Esophagus muscularis mucosa (tissue), 4 donors: ENCODE measurements at places on chromosomes 11 and 22. TPM values are rescaled to one million over a fixed set of nuclear protein-coding genes. Genes with fewer than 3 reads are reported as not detected.

DNA sequence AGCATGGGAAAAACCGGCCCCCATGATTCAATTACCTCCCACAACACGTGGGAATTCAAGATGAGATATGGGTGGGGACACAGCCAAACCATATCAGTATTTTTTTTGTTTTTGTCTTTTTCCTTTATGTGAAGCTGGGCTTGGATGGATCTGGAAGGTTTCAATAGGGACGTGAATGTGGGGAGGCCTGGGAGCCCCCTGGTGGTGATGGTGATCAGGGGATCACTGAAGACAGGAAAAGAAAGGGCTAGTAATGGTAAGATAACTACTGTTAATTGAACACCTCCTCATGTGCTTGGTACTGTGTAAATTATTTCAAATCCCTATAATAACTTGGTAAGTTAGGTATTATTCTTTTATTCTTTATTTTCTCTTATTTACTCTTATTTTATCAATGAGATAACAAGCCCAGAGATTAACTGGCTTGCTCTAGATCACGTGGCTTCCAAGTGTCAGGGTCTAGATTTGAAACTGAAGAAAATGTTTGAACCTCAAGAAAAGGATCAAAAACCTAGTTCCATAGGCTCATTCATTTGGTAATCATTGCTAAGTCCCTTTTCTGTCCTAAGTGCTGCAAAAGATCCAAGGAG is 364.2 kb downstream of the TENM4 start:
- H3K4me1 ChIP-seq = peaks cover 13% of the 10 kb centered on the region
- H3K36me3 ChIP-seq = no peaks in the 10 kb centered on the region
- H3K4me3 ChIP-seq = no peak overlapping the region
- DNase-seq = no peak
- H3K27me3 ChIP-seq = no peaks in the 10 kb centered on the region

DNA sequence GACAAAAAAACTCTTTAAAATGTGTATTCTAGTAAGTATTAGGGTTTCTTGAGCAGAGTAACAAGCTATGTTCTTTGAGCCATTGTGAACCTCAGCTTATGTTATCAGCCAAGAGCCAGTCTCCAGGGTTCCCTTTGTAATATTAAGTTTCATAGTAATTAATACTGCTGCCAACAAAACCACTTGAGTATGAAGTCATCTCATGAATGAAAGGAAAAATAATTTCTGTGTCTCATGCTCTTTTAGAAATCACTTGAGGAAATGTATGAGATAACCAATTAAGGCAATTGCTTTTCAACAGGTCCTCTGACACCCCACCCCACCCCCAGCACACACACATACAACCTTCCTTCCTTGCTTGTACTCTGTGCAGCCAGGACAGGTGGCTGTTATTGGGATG is 59.9 kb downstream of the BBOX1 start:
- no peak overlapping the region for H3K27ac ChIP-seq
- H3K27me3 ChIP-seq = no peaks in the 10 kb centered on the region
- DNase-seq = no peak
- no peaks in the 10 kb centered on the region for H3K36me3 ChIP-seq

DNA sequence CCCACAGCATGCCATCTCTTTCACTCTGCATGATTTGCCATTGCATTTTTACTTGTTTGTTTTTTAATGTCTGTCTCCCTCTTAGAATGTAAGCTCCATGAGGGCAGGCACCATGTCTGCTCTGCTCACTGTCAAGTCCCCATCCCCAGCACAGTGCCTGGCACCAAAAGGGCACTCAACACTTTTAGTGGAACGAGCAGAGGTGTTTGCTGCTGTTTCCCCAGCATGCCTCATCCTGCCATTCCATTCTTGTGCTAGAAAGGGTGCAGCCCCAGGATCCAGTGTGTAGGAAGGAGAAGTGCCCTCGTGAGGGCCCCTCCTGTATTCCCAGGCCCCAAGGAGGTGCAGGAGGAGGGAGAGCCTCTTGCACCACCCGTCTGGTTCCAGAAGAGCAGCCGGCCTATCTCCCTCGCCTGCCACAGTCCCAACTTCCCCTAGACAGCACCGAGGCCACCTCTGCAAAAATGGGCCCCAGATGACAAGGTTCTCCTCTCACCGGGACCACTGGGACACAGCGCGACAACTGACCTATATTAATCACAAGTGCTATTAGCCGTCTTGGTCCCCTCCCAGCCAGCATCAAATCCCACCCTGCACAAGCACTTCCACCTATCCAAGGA is 33.3 kb upstream of the CACNG2 start:
- DNase-seq = no peak
- no peak overlapping the region for H3K4me3 ChIP-seq
- H3K36me3 ChIP-seq = no peaks in the 10 kb centered on the region
- H3K27ac ChIP-seq = no peak overlapping the region
- peaks cover 5% of the 10 kb centered on the region for H3K4me1 ChIP-seq
- H3K27me3 ChIP-seq = no peaks in the 10 kb centered on the region

DNA sequence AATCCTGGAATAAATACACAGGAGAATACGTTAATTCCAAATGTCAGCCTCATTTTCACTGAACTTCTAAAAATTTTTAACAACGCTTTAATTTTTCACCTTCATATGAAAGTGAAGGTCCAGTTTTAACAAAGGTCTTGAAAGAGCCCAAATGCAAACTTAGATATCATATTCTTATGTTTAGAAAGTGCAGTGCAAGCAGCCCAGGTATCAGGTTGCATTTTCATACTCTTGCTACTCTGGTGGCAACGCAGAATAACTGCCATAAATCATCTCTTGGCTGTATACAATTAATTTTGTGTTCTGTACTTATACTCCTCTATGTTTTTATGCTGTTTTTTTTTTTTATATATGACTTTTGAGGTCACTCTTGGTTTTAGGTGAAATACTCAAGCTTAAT is 496.7 kb upstream of the ARHGAP42 start:
- no peak overlapping the region for H3K4me3 ChIP-seq
- no peak overlapping the region for H3K27ac ChIP-seq
- no peak for DNase-seq
- H3K27me3 ChIP-seq = no peaks in the 10 kb centered on the region
- no peaks in the 10 kb centered on the region for H3K4me1 ChIP-seq

DCPS gene
- 16.5 TPM for total RNA-seq

- no peak overlapping the region for H3K4me3 ChIP-seq
- no peak overlapping the region for H3K27ac ChIP-seq
- no peak for DNase-seq
- no peaks in the 10 kb centered on the region for H3K4me1 ChIP-seq
Observed at GRCh38 chr11:128171506-128171905, 415.9 kb downstream of the ETS1 start.

DNA sequence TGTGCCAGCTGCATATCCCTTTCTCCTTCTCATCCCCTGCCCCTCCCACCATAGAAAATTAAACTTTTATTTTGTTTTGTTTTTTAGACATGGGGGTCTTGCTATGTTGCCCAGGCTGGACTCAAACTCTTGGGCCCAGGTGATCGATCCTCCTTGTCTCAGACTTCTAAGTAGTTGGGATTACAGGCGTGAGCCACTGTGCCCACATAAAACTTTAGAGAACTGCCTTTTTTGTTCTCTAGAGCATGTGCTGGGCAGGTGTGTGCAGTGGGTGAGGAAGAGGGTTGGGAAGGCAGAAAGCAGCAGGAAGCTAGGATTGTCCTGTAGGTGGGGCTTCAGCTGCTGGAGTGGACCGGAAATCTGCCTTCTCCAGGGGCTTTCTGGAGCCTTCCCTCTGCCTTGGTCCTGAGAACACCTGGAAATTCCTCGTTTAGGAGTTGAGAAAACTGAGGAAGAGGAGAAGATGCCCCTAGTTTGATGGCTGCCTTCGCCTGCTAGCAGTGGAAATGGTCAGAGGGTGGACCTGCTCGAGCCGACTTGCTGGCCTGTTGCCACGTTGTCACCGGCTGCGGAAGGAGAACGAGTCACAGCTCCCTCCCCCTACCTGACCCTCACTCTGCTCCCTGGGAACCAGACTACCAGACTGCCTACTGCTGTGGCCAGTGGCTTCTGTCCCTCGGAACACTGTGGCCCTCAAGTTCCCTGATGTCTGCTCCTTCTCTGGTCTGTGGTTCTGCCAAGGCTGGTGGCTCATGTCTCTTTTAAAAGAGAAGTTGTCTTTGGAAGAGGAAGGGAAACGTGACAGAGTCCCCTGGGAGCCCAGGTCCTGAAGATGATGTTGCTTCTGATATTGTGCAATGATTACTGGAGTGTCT is 4.0 kb downstream of the ST14 start:
- H3K27me3 ChIP-seq = peaks cover 18% of the 10 kb centered on the region
- H3K27ac ChIP-seq = no peak overlapping the region
- no peak overlapping the region for H3K4me3 ChIP-seq
- no peaks in the 10 kb centered on the region for H3K36me3 ChIP-seq
- peaks cover 18% of the 10 kb centered on the region for H3K4me1 ChIP-seq

GRCh38 chr11:2301631-2302305 is at the start of the genes C11orf21 and TSPAN32:
TSS of gene C11orf21 (minus strand) at chr11:2301918. CDS start at chr11:2301808, 110 bp downstream.
TSS of gene TSPAN32 (plus strand) at chr11:2302013. CDS start at chr11:2302150, 137 bp downstream.
- H3K4me1 ChIP-seq = peaks cover 50% of the 10 kb centered on the region
- peak; percentile 92 for DNase-seq
- H3K27ac ChIP-seq = peak within 1 kb of the TSS; percentile 26
- no peaks in the 10 kb centered on the region for H3K36me3 ChIP-seq
- H3K27me3 ChIP-seq = peaks cover 10% of the 10 kb centered on the region

DNA sequence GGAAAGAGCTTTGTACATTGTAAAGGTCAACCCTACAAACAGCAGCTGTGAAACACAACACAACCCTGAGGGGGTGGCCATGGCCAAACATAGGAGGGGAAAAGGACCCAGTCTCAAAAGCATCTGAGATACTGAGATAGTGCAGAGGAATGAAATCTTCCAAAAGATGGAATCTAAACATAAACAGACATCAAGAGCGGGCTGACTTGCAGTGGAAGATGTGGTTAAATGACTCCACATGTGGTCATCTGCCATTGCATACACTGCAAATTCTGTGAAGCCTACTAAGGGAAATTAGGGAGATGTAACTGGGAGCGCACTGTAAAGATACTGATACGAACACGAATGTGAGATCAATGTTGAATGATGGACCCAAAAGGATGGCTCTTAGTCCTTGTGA is 22.0 kb downstream of the BDNF start:
- no peak overlapping the region for H3K27ac ChIP-seq
- H3K36me3 ChIP-seq = no peaks in the 10 kb centered on the region
- no peaks in the 10 kb centered on the region for H3K27me3 ChIP-seq
- H3K4me1 ChIP-seq = no peaks in the 10 kb centered on the region
- no peak overlapping the region for H3K4me3 ChIP-seq

DNA sequence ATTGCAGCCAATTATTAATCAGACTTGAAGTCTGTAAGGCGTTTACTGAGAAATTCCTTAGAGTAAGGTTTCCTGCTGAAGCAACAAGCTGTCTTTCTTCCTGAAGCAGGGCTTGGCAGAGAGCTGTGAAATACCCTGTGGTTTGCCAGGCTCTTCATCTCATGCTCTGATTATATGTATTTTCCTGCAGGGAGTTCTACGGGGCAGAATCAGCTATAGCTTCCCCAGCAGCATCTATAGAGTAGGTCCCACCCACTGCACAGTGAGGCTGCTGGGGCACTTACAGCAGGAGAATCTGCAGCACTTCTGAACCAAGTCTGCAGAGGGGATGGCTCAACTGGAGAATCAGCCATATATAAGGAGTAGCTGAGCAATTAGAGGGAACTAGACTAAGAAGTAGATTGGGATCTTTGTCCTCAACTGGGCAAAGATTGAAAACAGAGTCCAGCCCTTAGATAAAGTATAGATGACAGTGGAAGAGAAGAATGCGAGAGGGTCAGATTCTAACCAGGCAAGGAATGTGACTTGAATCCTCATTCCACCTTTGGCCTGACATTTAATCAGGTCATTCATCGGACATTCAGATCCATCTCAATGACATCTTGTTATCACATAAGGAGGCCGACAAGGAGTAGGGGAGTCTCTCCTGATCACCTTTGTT is 37.6 kb downstream of the CNTF start:
- DNase-seq = no peak
- H3K36me3 ChIP-seq = no peaks in the 10 kb centered on the region
- H3K27me3 ChIP-seq = no peaks in the 10 kb centered on the region
- no peak overlapping the region for H3K4me3 ChIP-seq

DNA sequence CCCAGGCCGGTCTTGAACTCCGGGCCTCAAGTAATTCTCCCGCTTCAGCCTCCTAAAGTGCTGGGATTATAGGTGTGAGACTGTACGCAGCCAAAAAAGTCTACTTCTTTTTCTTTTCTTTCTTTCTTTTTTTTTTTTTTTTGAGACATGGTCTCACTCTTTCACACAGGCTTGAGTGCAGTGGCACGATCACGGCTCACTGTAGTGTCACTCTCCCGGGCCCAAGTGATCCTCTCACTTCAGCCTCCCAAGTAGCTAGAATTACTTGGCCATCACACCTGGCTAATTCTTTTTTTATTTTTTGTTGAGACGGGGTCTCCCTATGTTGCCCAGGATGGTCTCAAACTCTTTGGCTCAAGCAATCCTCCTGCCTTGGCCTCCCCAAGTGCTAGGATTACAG is 3.6 kb upstream of the UBE2L3 start:
- no peaks in the 10 kb centered on the region for H3K27me3 ChIP-seq
- no peak overlapping the region for H3K27ac ChIP-seq
- DNase-seq = no peak
- H3K36me3 ChIP-seq = no peaks in the 10 kb centered on the region

CATSPER1 gene
- total RNA-seq = not detected

GRCh38 chr22:26194877-26195276 is 25.6 kb downstream of the SEZ6L start:
- H3K4me3 ChIP-seq = no peak overlapping the region
- no peaks in the 10 kb centered on the region for H3K4me1 ChIP-seq
- no peak overlapping the region for H3K27ac ChIP-seq
- H3K27me3 ChIP-seq = peaks cover 37% of the 10 kb centered on the region

RIMBP3C gene
- total RNA-seq = not detected

DNA sequence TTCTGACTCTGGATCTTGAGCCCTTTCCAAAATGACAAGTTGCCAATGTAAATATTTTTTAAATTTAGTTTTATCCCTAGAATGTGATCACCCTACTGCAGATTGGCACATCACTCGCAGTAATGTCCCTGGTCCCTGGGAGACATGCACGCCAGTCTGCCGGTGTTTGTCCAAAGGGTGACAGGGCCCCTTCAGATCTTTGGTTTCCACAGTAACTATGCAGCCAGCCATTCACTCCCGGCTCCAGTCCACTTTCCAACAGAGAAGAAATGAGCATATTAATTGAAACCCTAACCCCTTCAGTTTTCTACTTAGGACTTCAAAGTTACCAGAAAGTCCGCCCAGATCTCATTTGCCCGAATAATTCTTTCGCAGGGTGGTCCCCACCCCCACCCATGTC is 25.8 kb upstream of the RASSF10 start:
- no peaks in the 10 kb centered on the region for H3K27me3 ChIP-seq
- no peak overlapping the region for H3K27ac ChIP-seq
- H3K4me1 ChIP-seq = no peaks in the 10 kb centered on the region
- H3K4me3 ChIP-seq = no peak overlapping the region
- DNase-seq = no peak
- H3K36me3 ChIP-seq = no peaks in the 10 kb centered on the region
